ENCODE measurements at places on chromosomes 4 and X.

DNA sequence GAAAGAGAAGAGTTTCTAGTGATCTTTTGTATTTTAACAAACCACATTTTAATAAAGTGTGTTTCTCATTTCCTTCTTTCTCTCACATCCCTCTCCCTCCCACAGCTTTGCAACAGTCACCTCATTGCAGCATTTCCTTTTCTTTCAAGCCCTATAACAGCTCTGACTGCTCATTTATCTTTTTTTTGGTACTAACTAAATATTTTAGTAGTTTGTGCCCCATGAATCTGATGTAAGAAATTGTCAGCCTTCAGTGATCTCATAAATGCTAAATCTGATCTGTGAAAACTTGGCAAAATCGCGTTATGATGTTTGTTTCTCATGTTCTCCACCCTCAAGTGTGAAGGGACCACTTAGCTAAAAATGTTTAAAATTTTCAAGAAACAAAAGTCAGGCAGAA lies 258.5 kb upstream of the SLIT2 start:
- H3K4me3 ChIP-seq, result no peak overlapping the region
- H3K4me1 ChIP-seq, result no peaks in the 10 kb centered on the region
- DNase-seq, result no peak
- H3K27ac ChIP-seq, result no peak overlapping the region
- H3K36me3 ChIP-seq, result no peaks in the 10 kb centered on the region

GRCh38 chr4:122906859-122907305 lies 15.5 kb downstream of the NUDT6 start:
- peaks cover 4% of the 10 kb centered on the region for H3K4me1 ChIP-seq
- peaks cover 4% of the 10 kb centered on the region for H3K36me3 ChIP-seq
- DNase-seq, result no peak

GRCh38 chrX:38985375-38985774 lies 184.1 kb downstream of the MID1IP1 start:
- no peak overlapping the region for H3K4me3 ChIP-seq
- no peaks in the 10 kb centered on the region for H3K4me1 ChIP-seq
- H3K36me3 ChIP-seq, result no peaks in the 10 kb centered on the region
- no peak overlapping the region for H3K27ac ChIP-seq

- H3K27me3 ChIP-seq, result no peaks in the 10 kb centered on the region
- no peaks in the 10 kb centered on the region for H3K36me3 ChIP-seq
- no peaks in the 10 kb centered on the region for H3K4me1 ChIP-seq
- no peak overlapping the region for H3K4me3 ChIP-seq
- no peak overlapping the region for H3K27ac ChIP-seq
Measured at GRCh38 chr4:128782875-128783614, 26.5 kb upstream of the JADE1 start.

DNA sequence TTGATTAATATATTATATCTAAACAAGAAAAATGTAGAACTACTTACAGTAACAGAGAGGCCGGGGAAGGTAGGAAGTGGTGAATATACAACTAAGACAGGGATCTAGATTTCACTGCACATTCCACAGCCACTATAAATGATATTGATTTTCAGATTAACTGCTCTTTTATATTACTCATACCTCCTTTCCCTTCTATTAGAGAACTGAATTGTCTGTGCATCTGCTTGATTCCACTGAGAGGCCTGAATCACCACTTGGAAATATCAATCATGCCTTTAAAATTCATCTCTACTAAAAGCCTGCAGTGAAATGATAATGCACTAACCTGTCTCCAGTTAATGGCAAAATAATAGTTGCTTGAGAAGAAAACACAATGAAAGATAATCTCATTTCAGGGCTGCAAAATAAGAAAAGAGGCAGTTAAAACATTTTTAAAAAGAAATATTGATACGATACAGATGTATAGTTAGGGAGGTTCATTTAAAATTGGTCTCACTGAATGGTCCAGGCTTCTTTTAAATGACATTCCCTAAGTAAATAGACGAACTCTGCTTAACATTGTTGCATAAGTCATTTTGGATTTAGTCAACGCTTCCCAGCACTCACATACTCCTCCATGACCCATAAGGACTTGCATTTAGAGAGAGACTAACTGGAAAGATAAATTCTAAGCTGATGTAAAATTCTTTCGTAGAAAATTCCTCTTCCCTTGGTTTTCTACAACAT lies 3.8 kb downstream of the ANTXR2 start:
- H3K36me3 ChIP-seq, result peaks cover 7% of the 10 kb centered on the region
- peaks cover 24% of the 10 kb centered on the region for H3K4me1 ChIP-seq
- H3K4me3 ChIP-seq, result peak overlapping the region; percentile 12
- no peaks in the 10 kb centered on the region for H3K27me3 ChIP-seq
- H3K27ac ChIP-seq, result no peak overlapping the region

- no peaks in the 10 kb centered on the region for H3K36me3 ChIP-seq
- H3K4me3 ChIP-seq, result peak overlapping the region; percentile 93
- no peak overlapping the region for H3K27ac ChIP-seq
- H3K4me1 ChIP-seq, result peaks cover 22% of the 10 kb centered on the region
Measured at GRCh38 chr4:185211035-185211434, 1.6 kb downstream of the SNX25 start.

DNA sequence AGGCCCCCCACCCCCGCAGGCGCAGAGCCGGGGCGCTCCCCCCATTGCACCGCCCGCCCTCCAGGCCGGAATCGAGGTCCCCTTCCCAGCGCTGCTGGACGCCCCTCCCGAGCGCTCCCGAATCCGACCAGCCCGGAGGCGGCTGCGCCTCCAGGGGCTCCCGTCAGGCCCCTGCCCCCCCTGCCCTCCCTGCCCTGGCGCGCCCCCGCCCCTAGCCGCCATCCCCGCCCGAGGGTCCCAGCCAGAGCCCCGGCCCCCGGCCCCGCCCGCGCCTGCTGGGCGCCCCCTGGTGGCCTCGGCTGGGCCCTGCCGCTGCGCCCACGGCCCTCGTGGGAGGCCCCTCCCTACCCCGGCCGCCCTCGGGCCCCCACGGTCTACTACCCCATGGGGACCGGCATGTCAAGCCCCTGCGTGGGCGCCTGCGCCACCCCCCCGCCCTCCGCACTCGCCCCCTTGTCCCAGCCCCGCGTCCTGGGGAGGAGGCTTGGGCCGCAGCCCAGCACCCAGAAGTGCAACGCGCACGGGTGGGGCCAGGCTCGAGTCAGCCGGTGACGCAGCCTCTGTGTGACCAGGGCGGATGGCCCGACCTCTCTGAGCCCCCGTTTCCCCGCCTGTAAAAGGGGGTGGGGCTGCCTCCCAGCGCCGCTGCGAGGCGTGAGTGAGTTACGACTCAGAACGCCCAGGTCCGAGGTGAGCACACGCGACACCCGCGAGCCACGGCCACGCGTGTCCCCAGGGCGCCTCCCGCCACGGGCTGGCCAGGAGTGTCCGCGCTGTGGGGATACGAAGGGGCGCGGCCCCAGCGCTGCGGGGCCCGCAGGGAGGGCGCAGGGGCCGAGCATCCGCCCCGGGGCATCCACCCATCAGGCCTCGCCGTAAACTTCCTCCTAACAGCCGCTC lies 104.9 kb downstream of the FAM53A start:
- peaks cover 26% of the 10 kb centered on the region for H3K27me3 ChIP-seq
- no peak overlapping the region for H3K27ac ChIP-seq
- no peak overlapping the region for H3K4me3 ChIP-seq
- H3K4me1 ChIP-seq, result peaks cover 4% of the 10 kb centered on the region
- peak; percentile 47 for DNase-seq

- no peaks in the 10 kb centered on the region for H3K36me3 ChIP-seq
- H3K4me1 ChIP-seq, result peaks cover 30% of the 10 kb centered on the region
- DNase-seq, result no peak
- H3K27me3 ChIP-seq, result no peaks in the 10 kb centered on the region
Measured at GRCh38 chrX:17616936-17617335, 120.4 kb upstream of the SCML1 start.

DNA sequence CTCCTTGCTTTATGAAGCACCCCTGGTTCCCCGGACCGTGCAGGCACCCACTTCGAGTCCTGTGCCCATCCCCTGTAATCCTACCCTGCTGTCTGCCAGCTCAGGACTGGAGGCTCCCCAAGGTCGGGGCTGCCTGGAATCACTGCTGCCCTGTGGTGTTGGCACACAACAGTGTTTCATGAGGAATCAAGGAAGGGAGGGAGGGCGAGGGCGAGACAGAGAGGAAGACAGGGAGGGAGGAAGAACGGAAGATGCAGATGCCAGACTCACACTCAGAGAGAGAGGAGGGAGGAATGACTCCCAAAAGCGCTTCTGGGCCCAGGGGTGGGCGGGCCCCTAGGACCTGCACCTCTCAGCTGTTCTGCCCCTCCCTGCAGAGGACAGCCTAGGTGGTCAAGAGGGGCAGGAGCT lies 42.9 kb upstream of the ADRA2C start:
- H3K27ac ChIP-seq, result no peak overlapping the region
- peaks cover 4% of the 10 kb centered on the region for H3K36me3 ChIP-seq
- H3K4me3 ChIP-seq, result no peak overlapping the region

DNA sequence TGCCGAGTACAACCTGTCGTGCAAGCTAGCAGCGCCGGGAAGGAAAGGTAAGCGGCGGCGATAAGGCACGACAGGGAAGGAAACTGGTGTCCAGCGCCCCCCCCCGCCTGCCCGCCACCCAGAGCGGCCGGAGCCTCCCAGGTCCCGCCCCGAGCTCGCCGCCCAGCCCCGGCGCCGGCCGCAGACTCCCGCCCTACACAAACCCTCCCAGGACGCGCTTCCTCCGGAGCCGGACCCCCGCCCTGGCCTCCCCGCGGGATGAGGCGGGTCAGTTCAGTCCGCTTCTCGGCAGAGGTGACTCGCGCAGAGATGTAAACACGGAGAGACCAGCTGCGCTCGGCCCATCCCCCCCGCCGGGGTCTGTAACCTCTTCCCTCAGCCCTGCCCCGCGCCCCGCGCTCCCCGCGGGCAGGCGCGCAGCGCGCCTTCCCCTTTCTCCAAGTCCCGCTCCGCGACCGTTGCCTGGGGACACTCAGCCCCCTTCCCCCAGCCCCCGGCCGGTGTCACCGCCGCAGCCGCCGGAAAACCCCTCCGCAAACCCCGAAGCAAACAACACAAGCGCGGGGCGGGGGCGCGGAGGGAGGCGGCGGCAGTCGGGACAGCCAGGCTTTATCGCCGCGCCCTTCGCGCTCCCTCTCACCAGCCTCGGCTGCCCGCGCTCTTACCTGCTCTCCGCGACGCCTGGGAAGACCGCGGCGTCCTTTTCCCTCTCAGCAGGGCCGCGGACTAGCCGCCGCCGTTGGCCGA lies 543 bp downstream of the ELF2 start:
- peaks cover 3% of the 10 kb centered on the region for H3K27me3 ChIP-seq
- H3K4me3 ChIP-seq, result peak overlapping the region; percentile 94
- peak overlapping the region; percentile 90 for H3K27ac ChIP-seq
- peaks cover 15% of the 10 kb centered on the region for H3K4me1 ChIP-seq

DNA sequence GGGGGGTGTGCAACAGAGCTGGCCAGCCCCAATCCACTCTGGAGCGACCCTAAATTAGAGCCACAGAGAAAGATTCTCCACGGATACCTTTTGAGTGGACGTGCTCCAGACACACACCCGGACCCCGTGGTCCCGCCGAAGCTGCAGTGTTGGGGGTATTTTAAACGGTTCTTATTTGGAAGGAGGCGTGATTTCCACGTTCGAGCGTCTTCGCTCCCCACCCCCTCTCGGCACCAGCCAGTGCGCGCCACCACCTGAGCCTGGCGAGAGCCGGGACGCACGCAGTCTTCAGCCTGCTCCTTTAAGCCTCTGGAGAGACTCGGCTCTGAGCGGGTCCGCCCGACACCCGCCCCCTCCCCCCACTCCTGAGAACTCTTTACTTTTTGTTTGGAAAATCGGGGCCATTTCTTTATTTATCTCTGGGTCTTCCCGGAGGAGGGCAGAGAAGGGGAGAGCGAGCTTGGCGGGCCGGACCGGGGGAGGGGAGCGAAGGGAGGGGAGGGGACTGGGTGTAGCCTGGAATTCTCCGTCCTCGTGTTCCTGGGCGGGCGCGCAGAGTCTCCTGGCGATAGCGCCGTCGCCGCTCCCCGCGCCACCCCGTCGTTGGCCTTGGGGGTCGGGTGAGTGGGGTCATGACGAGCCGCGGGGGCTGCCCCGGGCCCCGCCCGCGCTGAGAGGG lies 668 bp upstream of the PTCHD1 start:
- H3K4me1 ChIP-seq, result peaks cover 12% of the 10 kb centered on the region
- peak overlapping the region; percentile 87 for H3K4me3 ChIP-seq
- no peaks in the 10 kb centered on the region for H3K36me3 ChIP-seq
- H3K27ac ChIP-seq, result no peak overlapping the region
- H3K27me3 ChIP-seq, result peaks cover 96% of the 10 kb centered on the region

- H3K27ac ChIP-seq, result no peak overlapping the region
- H3K4me3 ChIP-seq, result no peak overlapping the region
- H3K27me3 ChIP-seq, result no peaks in the 10 kb centered on the region
Measured at GRCh38 chrX:37651921-37652452, 33.6 kb upstream of the XK start.

DNA sequence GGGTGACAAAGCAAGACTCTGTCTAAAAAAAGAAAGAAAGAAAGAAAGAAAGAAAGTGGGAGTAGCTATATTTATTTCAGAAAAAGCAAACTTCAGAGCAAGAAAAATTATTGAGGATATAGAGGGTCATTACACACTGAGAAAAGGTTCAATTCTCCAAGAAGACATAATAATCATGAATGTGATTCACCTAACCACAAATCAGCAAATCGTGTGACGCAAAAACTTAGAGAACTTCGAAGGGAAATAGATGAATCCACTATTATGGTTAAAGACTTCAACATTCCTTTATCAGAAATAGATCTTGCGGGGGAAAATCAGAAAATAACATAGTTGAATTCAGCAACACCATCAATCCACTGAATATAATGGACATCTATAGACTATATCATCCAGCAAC lies 219.3 kb upstream of the LDB2 start:
- H3K4me3 ChIP-seq, result no peak overlapping the region

DNA sequence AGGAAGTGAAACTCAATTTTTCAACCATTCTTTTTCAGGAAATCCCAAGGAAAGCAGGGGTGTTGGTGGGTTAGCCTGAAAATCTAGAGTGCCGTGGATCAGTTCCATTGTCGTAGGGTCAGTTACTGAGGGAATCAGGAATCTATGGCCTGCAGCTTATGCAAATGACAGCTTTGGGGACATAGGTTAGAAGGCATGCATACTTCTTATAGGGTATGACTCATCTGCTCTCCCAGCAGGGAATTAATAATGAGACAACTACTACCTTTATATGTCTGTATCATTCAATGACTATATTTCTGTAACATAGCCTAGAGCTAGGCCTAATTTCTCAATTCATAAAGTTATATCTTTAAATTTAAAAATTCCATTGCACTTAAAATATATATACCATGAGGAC lies 36.6 kb downstream of the ZNF41 start:
- no peaks in the 10 kb centered on the region for H3K4me1 ChIP-seq
- H3K36me3 ChIP-seq, result peaks cover 59% of the 10 kb centered on the region
- H3K27ac ChIP-seq, result no peak overlapping the region
- no peak overlapping the region for H3K4me3 ChIP-seq

DNA sequence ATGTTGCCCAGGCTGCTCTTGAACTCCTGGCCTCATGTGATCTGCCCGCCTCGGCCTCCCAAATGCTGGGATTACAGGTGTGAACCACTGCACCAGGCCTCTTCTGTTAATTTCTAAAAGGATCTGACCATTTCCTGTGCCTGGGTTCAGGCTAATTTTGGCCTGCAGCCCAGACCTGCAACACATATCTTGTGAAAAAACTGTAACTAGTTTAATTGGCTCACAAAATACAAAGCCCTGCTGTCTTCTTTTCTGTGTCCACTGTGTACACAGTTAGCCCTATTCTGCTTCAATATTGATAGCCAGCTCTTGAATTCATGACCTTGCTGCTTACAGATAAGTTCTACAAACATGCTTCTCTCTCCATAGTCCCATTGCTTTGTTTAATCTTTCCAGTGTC lies 753.5 kb downstream of the PDHA2 start:
- H3K27ac ChIP-seq, result no peak overlapping the region
- DNase-seq, result no peak
- no peaks in the 10 kb centered on the region for H3K36me3 ChIP-seq
